ENCODE measurements at places on chromosomes 1 and 21.

GRCh38 chr1:17551755-17552234 lies 12.3 kb downstream of the ARHGEF10L start:
- peak; percentile 45 for DNase-seq

- DNase-seq, result no peak
Measured at GRCh38 chr1:235429143-235429542, 61.9 kb downstream of the TBCE start.

DNA sequence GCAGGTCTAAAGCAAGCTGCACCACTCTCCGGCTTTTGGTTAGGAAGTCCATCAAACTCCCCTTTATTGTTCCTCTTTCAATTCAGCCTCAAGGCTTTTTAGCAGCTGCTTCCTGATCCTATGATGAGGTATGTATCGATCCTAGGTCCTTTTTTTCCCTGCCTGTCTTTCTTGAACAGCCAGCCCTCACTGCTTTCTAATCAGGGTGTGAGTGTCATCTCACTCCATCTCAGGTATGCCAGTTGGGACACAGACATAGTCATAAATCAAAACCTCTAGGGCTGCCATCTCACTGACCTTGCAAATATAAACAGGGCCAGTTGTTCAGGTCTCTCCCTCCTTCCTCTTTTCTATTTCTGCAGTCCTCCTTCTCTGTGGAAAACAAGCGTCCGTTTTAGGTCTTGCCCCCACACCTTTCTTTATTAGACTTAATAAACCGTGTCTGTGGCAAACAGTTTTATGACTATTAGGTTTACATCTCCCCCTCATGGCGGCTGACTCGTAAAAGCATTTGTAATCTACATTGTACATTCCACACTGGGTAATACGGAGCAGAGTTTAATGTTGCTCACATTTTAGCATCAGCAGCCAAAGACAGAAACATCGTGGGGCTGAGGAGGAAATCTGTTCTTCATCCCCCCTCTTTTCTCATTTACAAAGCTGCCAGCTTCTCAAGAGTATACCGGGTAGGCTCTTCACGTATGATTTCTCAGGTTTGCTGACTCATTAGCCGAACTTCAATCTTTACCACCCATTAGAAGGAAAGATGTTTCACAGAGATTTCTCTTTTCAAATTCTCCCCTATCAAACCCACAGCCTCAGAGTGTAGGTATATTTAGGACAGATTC lies 11.6 kb downstream of the STYXL2 start:
- no peak for DNase-seq

- DNase-seq, result peak; percentile 20
Measured at GRCh38 chr1:115426231-115426771, 88.3 kb upstream of the NGF start.

DNA sequence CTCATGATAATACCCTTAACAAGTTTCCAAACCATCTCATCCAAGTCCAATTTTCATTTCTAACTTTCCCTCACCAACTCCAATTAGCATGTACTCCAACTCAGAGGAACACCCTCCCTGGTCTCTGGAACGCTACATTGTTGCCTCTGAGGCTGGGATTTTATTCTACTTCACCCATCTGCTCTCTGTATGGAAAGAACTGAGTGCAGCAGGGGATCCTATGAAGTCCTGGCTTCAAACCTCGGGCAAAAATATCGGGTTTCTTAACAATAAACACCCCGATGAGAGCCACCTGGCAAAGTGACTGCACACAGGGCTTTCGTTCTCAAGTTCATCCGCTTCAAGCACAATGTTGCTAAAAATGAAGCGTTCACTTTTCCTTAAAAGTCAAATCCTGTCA lies 99.6 kb downstream of the CRB1 start:
- no peak for DNase-seq

- no peak for DNase-seq
Measured at GRCh38 chr1:36880155-36881067, 153.9 kb downstream of the GRIK3 start.

DNA sequence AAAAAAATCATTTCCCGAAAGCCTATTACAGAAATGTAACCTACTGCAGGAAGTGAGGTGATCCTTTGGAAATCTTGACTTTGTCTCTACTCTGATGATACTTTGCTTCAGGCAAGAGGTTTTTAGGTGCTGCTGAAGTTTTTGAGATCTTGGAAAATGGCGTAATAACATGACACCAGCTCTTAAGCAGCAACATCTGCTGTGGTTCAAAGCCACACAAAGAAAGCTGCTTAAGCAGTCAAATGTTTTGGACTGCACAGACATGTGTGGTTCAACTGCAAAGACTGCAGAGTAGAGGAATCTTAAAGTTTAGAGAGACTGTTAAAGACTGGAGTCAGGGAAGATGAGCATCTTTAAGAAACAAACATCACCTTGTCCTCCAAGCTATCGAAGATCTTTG lies 139.0 kb downstream of the RASAL2 start:
- no peak for DNase-seq

GRCh38 chr1:34911465-34911864 lies 18.0 kb downstream of the DLGAP3 start:
- no peak for DNase-seq

- no peak for DNase-seq
Measured at GRCh38 chr1:149849111-149849946, 50.0 kb upstream of the BOLA1 start.

- no peak for DNase-seq
Measured at GRCh38 chr1:232786845-232787455, 18.3 kb upstream of the MAP10 start.

DNA sequence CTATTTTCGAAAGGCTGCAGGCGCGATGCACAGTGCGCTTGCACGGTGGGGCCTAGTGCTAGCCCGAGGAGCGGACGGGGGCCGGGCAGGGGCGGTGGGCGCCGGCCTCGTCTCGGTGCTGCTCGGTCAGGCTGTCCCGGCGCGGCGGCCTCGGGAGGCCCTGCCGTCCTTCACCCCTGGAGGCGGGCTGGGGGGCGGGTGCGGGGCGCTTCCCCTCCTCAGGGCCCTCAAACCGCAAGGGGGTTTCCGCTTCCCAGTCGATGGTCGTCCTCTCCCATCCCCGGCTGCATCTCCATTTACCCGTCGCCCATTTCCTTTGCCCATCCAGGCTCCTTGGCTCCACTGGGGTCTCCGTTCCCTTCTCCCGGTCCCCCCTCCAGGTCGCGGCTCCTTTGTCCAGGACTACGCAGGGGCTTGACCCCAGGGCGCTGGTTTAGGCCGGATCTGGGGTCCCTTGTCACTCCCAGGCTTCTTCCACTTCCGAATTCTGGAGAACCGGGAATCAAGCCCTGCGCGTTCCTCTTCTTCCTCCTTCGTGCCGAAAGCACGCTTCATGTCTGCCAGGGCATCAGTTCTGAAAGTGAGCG lies 196.3 kb upstream of the LMO4 start:
- DNase-seq, result no peak

- DNase-seq, result no peak
Measured at GRCh38 chr1:220378571-220379302, 106.5 kb upstream of the RAB3GAP2 start.

DNA sequence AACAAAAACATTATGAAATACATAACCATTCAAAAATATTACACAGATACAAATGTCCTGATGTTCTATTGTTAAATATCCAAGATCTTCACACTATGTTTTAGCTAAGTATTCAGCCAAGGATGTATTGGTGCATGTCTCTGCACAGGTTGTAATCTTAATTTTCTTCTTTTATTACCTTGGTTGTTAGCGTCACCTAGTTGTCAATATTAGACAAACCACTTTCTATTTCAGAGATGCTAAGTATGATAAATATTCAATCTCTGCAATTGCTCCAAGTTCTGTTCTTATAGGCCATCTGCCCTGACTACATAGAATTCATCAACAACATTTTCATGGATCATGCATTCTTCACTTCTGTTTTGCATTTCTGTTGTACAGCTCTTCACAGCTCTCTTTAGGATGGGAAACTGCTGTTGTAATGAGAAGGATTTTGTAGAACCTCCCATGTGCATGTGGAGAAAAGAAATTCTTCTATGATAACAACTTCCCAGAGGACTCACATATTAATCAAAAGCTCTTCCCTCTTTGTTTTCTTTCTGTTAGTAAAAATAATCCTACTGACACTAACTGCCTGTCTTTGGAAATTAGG lies 380.1 kb downstream of the NUF2 start:
- no peak for DNase-seq

GRCh38 chr1:48817505-48818114 lies 40.9 kb upstream of the BEND5 start:
- DNase-seq, result peak; percentile 50

- DNase-seq, result no peak
Measured at GRCh38 chr1:147080006-147080661, 92.1 kb downstream of the PRKAB2 start.

GRCh38 chr1:3978990-3979325 lies 78.9 kb upstream of the C1orf174 start:
- no peak for DNase-seq

DNA sequence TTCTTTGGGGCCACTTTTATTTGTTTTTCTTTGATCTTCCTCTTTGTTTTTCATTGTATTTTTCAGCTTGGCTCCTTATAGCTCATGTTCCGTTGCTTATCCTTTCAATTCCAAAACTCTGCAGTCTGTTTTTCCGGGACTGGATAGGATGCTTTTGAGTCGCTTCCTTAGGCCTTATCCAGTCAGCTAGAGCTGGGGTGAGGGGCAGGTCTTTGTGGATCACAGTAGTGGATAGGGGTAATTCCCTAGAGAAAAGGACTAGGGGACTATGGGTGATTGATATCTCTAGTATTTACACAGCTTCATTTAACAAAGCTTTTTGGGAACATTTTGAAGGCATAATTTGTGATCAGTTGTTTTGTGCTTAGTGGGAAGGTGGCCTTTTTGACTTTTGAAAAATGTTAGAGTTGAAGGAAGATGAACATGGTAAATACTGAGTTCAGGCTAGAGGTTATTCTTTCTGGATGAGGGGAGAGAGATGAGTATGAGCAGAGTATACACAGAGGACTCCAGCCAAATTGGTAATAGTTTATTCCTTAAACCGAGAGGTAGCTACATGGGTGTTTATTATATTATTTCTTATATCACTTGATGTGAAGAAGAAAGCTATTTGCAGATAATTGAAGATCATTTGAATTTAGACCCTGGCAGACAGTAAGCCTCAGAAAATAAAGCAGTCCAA lies 22.5 kb downstream of the CEP350 start:
- no peak for DNase-seq

GRCh38 chr1:232988572-232989040 lies 38.2 kb downstream of the NTPCR start:
- DNase-seq, result no peak

DNA sequence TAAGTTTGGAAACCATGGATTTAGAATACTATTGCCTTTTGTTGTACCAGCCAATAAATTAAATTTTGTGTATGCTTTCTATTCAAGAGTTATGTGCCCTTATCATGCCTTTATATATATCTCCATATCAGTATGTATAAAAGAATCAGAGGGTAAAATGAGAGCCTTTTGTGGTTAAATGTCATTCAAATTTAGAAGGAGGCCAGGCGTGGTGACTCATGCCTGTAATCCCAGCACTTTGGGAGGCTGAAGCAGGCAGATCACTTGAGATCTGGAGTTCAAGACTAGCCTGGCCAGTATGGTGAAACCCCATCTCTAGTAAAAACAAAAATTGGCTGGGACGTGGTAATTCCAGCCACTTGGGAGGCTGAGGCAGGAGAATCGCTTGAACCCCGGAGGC lies 88.9 kb downstream of the XPR1 start:
- no peak for DNase-seq

DNA sequence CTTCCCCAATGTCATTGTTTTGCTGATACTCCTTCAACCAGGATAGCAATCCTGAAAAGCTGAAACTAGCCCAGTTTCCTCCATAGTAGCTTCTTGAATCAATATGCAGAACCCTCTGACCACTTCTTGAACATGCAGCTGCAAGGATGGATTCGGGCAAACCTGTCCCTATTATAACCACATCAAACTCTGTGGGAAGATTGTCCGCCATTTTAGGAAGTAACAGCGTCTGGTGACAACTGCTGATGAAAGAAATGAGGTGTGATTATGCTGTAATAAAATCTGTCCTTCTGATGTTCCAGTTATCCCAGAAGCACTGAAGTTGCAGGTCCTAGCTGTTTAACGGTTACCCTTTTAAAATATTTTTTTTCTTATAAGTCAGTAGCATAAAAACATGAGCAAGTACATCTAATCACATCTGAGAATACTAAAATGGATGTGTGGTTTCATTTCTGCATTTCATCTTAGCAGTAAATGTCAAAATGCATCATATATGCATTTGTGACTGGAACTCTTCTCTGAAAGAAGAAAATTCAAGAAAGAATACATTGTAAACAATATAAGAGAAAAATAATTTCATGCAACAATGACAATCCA lies 4.5 kb downstream of the CHML start:
- no peak for DNase-seq

GRCh38 chr1:82836213-82836972 lies 1035.7 kb downstream of the ADGRL2 start:
- no peak for DNase-seq

- no peak for DNase-seq
Measured at GRCh38 chr1:243731301-243731891, 118.6 kb downstream of the AKT3 start.
